ENCODE measurements at places on chromosomes 6 and 20. TPM values are rescaled to one million over a fixed set of nuclear protein-coding genes. Genes with fewer than 3 reads are reported as not detected.

Gene SLC26A8
- not detected for total RNA-seq

Gene COL19A1
- 1.9 TPM for total RNA-seq

Gene CDKAL1
- 9.1 TPM for total RNA-seq

Gene TSHZ2
- 3.1 TPM for total RNA-seq

Gene KCNB1
- 0.77 TPM for total RNA-seq

Gene JAG1
- 20.5 TPM for total RNA-seq

Gene C20orf202
- total RNA-seq: 0.41 TPM

Gene PRR18
- not detected for total RNA-seq

Gene ZBTB46
- total RNA-seq: 13.6 TPM

Gene COL21A1
- total RNA-seq: 54.3 TPM

Gene BMP5
- 0.93 TPM for total RNA-seq

Gene PSORS1C1
- total RNA-seq: 4.7 TPM

GRCh38 chr6:136683209-136683941, 108.9 kb downstream of the MAP3K5 start:
- DNase-seq: no peak

GRCh38 chr6:53312355-53312754, 36.4 kb downstream of the ELOVL5 start:
- DNase-seq: no peak

DNA sequence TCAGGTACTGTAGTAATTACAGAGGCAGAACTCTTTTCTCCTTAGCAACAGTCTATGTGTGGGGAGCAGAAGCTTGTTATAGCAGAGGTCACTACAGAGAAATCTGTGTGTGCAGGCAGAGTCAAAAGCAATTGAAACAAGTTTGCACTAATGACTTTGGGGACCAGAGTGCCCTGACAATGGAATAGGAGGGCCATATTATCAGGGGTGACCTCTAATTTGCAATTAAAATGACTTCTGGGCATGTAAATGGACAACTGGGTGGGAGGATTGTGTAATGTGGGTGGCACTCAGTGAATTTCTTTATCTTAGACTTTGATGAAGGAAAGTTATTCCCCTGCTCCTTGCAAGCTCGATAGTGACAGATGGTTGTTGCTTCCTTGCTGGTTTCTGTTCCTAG, 127.2 kb downstream of the PLCB4 start:
- DNase-seq: no peak

GRCh38 chr6:11700118-11700718, 78.4 kb downstream of the ADTRP start:
- DNase-seq: no peak

- DNase-seq: no peak
Measured at GRCh38 chr6:52407467-52407866, 12.7 kb upstream of the EFHC1 start.

GRCh38 chr6:73262671-73263569, at the start of gene KHDC1:
Gene KHDC1, minus strand, starts transcription at chr6:73263196. Its CDS starts 20,679 bp downstream, at chr6:73242517.
- peak; percentile 33 for DNase-seq

GRCh38 chr6:118697554-118697953, 46.2 kb upstream of the CEP85L start:
- DNase-seq: no peak

DNA sequence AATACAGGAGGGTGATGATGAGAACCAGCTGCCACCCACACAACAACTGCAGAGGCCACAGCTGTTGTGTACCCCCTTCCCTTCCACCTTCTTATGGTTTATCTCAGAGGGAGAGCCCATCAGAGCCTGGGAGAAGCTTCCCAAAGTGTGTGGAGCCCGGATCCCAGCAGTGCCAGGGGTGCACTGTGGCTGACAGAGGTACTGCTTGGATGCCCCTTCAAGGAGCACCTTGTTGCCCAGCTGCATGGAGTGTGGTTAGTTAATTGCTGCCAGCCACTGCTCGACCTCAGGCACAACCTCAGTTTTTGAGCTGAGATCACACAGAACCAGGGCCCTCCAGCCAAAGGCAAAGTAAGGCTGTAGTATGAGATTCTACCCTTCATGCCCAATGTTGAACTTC, 13.0 kb downstream of the PI3 start:
- no peak for DNase-seq

DNA sequence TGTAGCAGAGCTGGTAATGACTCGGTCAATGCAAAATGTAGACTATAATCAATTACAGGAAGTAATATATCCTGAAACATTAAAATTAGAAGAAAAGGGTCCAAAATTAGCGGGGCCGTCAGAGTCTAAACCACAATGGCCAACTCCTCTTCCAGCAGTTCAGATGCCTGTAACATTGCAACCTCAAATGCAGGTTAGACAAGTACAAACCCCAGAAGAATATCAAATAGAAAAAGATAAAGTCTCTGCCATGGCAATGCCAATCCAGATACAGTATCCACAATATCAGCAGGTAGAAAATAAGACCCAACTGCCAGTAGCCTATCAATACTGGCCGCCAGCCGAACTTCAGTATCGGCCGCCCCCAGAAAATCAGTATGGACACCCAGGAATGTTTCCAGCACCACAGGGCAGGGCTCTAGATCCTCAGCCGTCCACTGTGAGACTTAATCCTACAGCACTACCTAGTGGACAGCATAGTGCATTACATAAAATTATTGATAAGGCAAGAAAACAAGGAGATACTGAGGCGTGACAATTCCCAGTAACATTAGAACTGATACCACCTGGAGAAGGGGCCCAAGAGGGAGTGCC, 158.4 kb downstream of the GPX5 start:
- no peak for DNase-seq

GRCh38 chr6:40732878-40733277, 145.7 kb upstream of the LRFN2 start:
- no peak for DNase-seq

DNA sequence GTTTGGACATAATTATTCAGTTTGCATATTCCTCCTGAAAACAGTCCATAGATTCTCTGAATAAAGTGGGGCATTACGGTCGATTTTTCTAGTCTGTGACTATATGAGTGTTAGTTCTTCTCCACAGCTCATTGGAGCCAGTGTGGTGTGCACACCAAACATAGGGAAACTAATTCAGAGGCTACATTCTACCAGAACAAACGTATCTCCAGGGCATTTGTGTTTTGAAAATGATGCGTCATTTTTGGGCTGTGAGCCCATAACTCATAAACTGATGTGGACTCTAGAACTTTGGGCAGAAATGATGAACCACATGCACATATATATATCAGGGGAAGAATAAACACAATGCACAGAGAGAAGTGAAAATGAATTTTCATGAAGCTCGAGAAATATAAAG, 41.8 kb downstream of the C6orf58 start:
- no peak for DNase-seq

Measured in left ventricle myocardium inferior (tissue), 1 donor.